Stimulated activated naive CD8-positive, alpha-beta T cell treated with anti-CD3 and anti-CD28 coated beads, Interleukin-15, Interleukin-2, amounts not matched to agents 100 U/mL and 50 U/mL, for 24 hours (primary cell): ENCODE measurements at places on chromosomes 11 and 22.

- DNase-seq: no peak
Measured at GRCh38 chr22:43272301-43272700, 70.9 kb downstream of the SCUBE1 start.

DNA sequence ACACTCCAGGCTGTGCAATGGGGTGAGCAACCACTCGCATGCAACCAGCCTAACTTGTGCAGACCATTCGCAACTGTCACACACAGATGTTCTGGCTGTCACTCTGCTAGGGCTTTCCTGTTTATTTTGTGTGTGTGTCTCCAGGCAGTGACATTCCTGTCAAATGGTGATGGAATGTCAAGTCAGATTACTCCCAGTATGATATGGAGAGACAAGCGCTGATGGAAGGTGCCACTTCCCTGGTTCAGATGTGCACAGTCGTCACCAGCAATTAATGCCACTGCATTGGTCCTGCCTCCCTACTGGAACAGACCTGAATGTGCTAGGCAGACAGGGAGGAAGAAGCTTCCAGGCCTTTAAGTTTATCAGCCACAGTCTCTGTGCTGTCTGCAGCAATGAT lies 442.4 kb upstream of the ISX start:
- no peak for DNase-seq

GRCh38 chr11:8732748-8733241 lies 50.2 kb downstream of the RPL27A start:
- DNase-seq: no peak

DNA sequence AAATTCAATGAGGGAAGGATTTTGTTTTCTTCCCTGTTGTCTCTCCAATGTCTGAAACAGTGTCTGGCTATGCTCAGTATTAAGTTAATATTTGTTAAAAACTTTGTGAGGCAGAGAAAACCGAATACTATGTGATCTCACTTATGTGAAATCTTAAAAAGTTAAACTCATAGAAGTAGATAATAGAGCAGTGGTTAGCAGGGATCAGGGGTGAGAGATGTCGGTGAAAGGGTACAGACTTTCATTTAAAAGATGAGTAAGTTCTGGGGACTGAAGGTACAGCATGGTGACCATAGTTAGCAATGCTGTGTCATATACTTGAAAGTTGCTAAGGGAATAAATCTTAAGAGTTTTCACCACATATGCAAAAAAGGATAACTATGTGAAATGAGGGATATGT lies 244.6 kb downstream of the AASDHPPT start:
- no peak for DNase-seq
